T-helper 17 cell (primary cell): ENCODE measurements at places on chromosomes 3 and 15.

DNA sequence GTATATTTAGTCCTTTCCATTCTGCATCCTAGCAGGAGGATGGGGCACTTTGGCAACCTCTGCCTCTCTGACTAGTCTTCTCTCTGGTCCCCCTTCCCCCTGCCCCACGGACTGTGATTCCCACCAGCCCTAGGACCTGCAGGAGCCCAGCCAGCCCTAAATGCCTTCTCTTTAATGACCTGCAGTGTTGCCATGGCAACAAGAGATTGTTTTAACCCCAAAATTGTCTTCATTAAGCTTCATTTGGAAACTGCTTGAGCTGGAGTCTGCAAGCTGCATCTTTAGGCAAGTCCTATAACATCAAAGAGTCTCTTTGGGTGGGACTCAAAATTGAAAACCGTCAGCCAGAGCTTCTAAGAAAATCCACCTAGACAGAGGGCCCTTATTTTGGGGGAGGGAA lies 59.7 kb upstream of the ANKRD34C start:
- DNase-seq = no peak

GRCh38 chr3:69324362-69325025 lies 61.4 kb downstream of the FRMD4B start:
- no peak for DNase-seq

- DNase-seq = no peak
Observed at GRCh38 chr3:88149101-88149508, 654 bp upstream of the C3orf38 start.

- no peak for DNase-seq
Observed at GRCh38 chr3:42892169-42892568, 13.8 kb upstream of the ZNF662 start.

DNA sequence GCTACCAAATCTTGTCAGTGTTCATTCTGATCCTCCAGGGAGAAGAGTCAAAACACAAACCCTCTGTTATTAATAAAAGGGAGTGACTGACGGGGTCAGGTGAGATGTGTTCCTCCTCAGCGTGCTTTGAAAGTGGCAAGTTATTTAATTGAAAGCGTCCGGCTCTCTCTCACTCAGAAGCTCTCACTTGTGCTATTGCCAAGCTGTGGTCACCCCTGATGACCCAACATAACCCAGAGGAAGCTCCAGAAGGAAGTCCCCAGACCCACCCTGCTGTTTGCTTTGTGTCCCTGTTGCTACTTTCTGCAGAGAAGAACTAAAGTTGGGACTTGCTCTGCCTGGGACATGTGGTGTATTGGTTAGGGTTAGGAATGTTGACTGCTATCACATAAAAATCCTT lies 235.6 kb downstream of the EDEM1 start:
- DNase-seq = no peak

GRCh38 chr15:27561816-27562215 lies 537.3 kb downstream of the OCA2 start:
- no peak for DNase-seq

DNA sequence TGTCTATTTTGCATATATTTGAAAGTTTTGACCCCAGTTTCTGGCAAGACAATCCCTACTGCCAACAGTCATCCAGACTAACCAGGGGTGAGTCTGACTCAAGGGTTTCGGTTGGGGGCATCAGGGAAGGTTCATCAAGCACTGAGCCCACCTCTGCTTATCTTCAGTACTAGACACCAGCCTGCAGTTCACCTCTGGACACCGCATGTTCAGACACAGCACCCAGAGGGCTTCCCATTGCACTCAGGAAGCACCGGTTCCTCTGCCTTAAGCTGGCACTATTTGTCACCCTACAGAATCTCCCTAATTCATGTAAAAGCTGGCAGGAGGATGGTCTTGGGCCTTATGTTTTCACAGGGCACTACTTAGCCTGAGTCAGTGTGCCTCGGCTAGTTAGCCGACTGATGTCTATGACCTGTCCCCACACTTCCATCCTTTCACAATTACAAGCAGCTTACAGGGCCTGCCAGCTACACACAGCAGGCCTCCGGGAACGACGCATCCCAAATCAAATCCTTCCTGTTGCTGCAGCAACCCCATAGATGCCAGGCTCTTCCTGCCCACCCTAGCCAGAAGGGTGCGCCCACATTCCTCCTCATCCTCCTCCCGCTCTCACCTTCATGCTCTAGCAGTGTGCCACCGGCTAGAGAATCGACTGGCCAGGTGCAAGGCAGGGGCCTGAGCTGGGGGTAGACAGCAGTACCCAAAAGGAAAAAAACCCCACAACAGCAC lies 52.5 kb downstream of the SH3BP5 start:
- DNase-seq = no peak

GRCh38 chr3:142902356-142902755 lies 13.5 kb upstream of the PCOLCE2 start:
- no peak for DNase-seq

GRCh38 chr15:68421115-68421551 lies 10.8 kb downstream of the ITGA11 start:
- DNase-seq = no peak

DNA sequence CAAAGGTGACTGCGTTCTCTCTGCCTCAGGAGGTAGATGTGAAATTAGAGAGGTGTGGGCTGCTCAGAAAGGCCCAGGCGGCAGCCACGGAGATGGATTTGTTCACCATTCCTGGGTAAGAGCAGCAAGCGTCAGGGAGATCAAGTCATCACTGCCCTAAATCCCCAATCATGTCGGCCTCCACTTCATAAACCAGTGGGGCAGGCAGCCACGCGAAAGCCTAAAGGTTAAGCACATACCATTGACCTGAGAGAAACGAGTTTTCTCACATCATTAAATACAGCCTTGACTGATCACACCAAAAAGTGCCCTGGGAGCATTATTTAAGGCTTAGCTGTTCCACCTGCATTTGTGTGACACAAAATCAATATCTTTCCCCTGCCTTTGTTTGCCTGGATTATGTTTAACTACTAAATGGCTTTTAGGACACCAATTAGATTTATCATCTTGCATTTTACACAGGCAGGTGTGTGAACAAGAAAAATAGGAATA lies 50.7 kb upstream of the FOXB1 start:
- DNase-seq = no peak
